ENCODE measurements at places on chromosomes 5 and 9. TPM values are rescaled to one million over a fixed set of nuclear protein-coding genes. Genes with fewer than 3 reads are reported as not detected.

Gene CD14
- total RNA-seq = 3.0 TPM

Gene ZDHHC11B
- total RNA-seq = 1.6 TPM

Gene SLC36A2
- not detected for total RNA-seq

Gene PCDH1
- 6.0 TPM for total RNA-seq

Gene PHYHD1
- not detected for total RNA-seq

Gene ADGRV1
- total RNA-seq = 0.83 TPM

Gene NTNG2
- total RNA-seq = 1.5 TPM

Gene HSPB3
- total RNA-seq = 0.26 TPM

Gene SV2C
- not detected for total RNA-seq

Gene TTC39B
- 1.00 TPM for total RNA-seq

Gene FBLL1
- 0.19 TPM for total RNA-seq

Gene GABRA6
- total RNA-seq = not detected

Gene NPR3
- total RNA-seq = 20.7 TPM

Gene COL15A1
- total RNA-seq = 0.56 TPM

Gene ACSL6
- total RNA-seq = not detected

Gene TBC1D13
- total RNA-seq = 20.8 TPM

Gene IFNA21
- total RNA-seq = not detected

Gene FCN2
- not detected for total RNA-seq

Gene IGFBPL1
- total RNA-seq = 2.3 TPM

Gene WASHC1
- 10.8 TPM for total RNA-seq

Gene SLC46A2
- total RNA-seq = not detected

Gene AGXT2
- total RNA-seq = not detected

Gene SLC34A3
- 0.11 TPM for total RNA-seq

Gene TMEM174
- not detected for total RNA-seq

Gene IFNA2
- not detected for total RNA-seq

Gene ADAMTS6
- 0.08 TPM for total RNA-seq

Gene TIMD4
- 0.98 TPM for total RNA-seq

Gene TAF11L13
- total RNA-seq = not detected

Gene C9orf153
- total RNA-seq = 0.65 TPM

Gene LHFPL2
- total RNA-seq = 72.6 TPM

Gene LOX
- total RNA-seq = 2.5 TPM

Gene EIF4E1B
- not detected for total RNA-seq

Gene ZNF618
- total RNA-seq = 7.6 TPM

Gene TXNDC8
- total RNA-seq = not detected

Gene HRCT1
- 0.32 TPM for total RNA-seq

Gene PCDHGA9
- 0.08 TPM for total RNA-seq

Gene FBXO38
- 18.8 TPM for total RNA-seq
